Tracheal epithelial cell (primary cell): ENCODE measurements at places on chromosomes 3 and 15. TPM values are rescaled to one million over a fixed set of nuclear protein-coding genes. Genes with fewer than 3 reads are reported as not detected.

Gene EEFSEC
- total RNA-seq = 2.7 and 8.5 TPM in 2 replicates

Gene STAB1
- total RNA-seq = 0.21 and 0.24 TPM in 2 replicates

Gene RAB27A
- 1.7 and 3.8 TPM in 2 replicates for total RNA-seq

Gene FGF12
- 0.24 TPM in 1 of 2 replicates, not detected in the other for total RNA-seq

Gene OXSM
- 12.3 and 24.5 TPM in 2 replicates for total RNA-seq

Gene STRA6
- total RNA-seq = 0.96 TPM in 1 of 2 replicates, not detected in the other

Gene SLC24A5
- total RNA-seq = not detected in 2 replicates

Gene GOLGA6L7
- not detected in 2 replicates for total RNA-seq
